ENCODE measurements at places on chromosomes 16 and 17. TPM values are rescaled to one million over a fixed set of nuclear protein-coding genes. Genes with fewer than 3 reads are reported as not detected.
A peak's percentile ranks its signal among the peaks of the same experiment; 100 is the strongest.

DNA sequence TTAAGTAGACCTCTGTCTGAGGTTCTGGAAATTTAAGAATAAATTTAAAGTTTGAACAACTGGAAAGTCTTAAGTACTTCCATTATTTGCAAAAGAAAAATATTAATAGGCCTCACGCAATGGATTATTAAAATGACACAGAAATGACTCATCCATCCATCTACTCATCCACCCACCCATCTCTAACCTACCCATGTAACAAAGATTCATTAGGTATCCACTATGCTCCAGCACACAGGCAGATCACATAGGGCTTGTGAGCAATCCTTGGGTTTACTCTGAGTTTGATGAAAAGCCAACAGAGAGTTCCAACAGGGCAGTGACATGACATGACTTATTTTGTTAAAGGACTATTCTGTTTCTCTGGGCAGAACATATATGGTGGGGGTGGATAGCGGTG lies 93.3 kb downstream of the HELZ start:
- no peak for DNase-seq

DNA sequence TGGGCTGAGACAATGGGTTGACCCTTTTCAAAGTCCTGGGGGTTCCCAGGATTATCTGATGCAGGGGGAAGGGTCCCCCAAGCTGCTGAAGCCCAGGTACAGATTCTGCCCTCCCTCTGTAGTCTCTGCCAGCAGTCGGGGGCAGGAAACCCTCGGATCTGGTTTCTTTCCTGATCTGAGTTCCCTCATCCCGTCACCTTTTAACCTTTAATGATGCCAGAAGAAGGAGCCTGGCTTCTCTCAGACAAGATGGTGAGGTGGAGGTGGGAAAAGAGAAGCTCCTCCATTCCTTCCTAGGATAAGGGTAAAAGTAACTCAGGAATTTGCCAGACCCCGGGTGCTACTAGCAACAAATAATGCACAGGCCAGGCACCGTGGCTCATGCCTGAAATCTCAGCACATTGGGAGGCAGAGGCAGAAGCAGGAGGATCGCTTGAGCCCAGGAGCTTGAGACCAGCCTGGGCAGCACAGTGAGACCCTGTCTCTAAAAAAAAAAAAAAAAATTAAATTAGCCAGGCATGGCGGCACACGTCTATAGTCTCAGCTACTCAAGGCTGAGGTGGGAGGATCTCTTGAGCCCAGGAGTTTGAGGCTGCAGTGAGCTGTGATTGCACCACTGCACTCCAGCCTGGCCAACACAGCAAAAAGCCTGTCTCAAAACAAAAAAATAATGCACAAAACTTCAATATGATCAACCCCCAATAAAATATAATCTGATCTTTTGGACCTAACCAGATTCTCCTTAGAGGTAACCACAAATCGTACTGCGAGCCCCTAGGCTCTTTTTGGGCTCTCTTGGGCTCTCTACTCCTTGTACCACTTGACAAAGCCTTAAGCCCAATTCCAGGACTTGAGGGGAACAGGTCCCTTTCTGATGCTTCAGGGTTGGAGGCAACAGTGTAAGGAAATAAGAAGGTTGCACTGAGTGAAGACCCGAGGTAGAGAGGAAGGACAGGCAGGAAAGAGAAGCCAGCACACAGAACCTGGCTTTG lies 5.7 kb downstream of the CDC42EP4 start:
- no peak for DNase-seq

- DNase-seq = no peak
Observed at GRCh38 chr17:9859781-9860180, 34.1 kb downstream of the GLP2R start.

GRCh38 chr16:85555719-85556455 lies 57.2 kb upstream of the GSE1 start:
- DNase-seq = no peak

DNA sequence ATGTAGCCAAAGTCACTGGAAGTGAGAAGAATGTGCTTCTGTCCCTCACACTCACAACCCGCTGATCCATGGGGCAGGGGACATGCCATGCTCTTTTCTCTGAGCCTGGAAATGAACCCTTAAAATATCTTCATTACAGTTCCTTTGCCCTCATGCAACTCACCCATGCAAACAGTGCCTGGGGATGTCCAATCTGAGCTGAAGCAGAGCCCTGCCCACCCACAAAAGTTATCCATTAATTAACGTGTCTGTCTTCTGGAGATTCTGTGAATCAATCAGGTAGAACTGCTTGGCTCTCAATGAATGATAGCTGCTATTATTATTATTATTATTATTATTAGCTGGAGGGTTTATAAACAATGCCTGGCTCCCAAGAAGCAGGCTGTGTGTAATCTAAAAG lies 133.7 kb downstream of the USP31 start:
- DNase-seq = no peak

DNA sequence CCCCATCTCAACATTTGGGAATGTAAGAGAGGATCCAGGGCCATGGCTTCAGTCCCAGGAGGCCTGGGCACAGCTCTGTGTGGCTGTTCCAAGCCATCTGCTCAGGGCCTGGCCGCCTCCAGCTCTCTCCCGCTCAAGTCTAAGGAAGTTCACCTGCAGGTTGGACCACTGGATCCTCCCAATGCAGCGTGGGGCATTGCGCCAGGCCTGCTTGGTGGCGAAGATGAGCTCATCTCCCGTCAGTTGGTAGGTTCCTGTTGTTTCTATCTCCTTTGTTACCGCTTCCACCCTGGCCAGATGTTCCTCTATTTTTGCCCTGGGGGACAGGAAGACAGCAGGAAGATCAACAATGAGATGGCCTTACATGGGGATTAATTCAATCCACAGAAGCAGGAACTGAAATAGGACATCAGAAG lies 17.5 kb downstream of the NOS2 start:
- DNase-seq = no peak

- no peak for DNase-seq
Observed at GRCh38 chr17:79301469-79301868, 226.8 kb downstream of the ENGASE start.

GRCh38 chr17:29396066-29396465 lies 5.9 kb downstream of the TAOK1 start:
- no peak for DNase-seq

DNA sequence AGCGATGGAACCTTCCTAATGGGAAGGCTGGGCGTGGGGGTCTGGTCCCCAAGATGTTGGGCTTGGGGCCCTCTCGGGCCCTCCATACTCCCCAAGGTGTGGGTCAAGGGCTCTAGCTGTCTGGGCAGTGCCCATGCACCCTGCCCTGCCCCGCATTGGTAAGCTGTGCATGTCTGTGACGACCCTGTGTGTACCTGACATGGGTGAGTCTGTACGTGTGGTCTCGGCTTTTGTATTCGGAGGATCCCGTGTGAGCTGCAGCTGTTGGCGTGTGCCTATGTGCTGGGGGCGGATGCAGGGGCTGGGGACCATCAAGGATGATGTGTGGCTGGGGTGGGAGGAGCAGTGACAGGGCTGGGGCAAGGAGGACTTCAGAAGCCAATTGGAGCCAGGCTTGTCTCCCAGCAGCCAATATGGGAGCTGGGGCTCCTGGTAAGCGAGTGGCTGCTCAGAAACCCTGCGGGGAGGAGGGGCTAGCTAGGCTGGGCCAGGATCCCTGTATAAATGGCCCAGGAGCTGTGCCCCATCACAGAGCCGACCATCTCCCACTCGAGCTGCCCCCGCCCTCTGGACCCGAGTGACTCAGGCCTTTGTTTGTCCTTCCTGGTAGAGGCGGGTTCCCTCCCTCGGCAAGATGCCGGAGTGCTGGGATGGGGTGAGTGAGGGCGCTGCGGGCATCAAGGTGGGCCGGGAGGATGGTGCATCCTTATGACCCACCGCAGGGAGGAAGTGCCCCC lies at the start of gene NDRG4:
TSS of gene NDRG4 (plus strand) at position 529 of the 737 bp plus-strand sequence. CDS start at position 635, 106 bp downstream.
- DNase-seq = peak; percentile 97

Gene TADA2A
- total RNA-seq = 56.0 TPM

Gene MFAP4
- total RNA-seq = 0.47 TPM

Gene FBXL16
- 3.7 TPM for total RNA-seq

Gene KRT36
- total RNA-seq = not detected
